ENCODE measurements at places on chromosomes 7 and 10.

DNA sequence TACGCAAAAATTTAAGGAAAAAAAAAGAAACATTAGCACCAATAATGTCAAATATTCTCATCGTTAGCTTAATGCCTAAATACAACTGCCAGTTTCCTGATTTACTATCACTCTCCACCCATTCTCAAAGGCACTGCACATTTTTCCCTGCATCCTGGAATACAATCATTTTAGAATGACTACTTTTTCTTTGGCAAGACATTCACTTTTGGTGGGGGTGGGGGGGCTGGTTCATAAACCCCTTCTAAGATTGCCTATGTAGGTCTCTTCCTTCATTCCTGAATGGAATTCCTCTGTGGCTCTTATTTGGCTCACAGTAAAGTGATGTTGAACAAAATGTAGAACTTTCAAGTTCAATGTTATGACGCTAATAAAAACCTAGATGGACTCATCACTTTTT is 74.3 kb downstream of the RNLS start:
- DNase-seq, result no peak

- DNase-seq, result no peak
Measured at GRCh38 chr7:35399840-35400239, 145.9 kb upstream of the TBX20 start.

GRCh38 chr10:86724445-86724844 is 32.0 kb upstream of the BMPR1A start:
- DNase-seq, result no peak

GRCh38 chr7:69652947-69653701 is 54.8 kb downstream of the AUTS2 start:
- DNase-seq, result no peak

GRCh38 chr10:33160151-33160550 is 174.3 kb downstream of the NRP1 start:
- DNase-seq, result no peak

DNA sequence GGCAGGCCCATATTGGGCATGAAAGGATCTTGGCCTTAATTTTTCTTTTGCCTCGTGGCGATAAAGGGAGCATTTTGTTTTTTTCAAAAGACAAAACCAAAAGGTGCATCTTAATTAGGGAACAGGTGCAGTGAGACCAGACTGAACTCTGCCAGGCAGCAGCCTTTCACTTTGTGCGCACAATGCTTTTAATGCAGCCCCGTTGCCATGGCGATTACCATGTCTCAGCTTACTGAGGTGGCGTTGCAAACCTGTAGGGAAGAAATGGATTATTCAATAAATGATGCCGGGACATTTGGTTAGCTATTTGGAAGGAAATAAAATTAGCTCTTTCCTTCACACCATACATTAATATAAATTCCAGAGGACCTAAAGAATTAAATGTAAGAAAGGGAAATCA is 61.9 kb downstream of the MYL10 start:
- no peak for DNase-seq

DNA sequence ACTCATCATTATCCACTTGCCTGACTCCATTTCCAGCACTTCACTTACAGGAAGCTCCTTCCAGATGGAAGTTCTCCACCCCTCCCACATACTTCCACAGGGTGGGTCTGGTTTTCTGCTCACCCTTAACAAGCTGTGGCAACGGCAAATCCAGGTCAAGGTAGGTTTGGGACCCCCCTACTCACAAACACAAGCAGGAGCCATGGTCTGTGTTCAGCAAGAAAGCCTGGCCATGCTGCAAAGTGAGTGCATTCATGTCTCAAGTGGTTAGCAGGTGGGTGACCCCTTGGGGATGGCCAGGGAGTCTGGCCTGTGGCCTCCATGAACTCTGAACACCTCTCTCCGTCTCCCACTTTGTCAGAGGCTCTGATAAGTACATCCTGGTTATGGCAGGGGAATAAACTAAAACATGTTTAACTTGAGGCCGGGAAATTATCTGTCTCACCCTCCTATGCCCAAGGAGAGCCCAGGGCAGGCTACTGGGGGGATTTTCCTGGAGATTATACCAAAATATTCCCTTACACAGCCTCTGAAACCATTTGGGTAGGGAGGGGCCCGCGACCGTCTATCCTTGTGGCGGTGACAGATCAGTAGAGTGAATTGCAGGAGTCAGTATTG is 844 bp downstream of the XPNPEP1 start:
- DNase-seq, result no peak

- DNase-seq, result peak; percentile 53
Measured at GRCh38 chr10:6578251-6578771, 1.8 kb downstream of the PRKCQ start.

DNA sequence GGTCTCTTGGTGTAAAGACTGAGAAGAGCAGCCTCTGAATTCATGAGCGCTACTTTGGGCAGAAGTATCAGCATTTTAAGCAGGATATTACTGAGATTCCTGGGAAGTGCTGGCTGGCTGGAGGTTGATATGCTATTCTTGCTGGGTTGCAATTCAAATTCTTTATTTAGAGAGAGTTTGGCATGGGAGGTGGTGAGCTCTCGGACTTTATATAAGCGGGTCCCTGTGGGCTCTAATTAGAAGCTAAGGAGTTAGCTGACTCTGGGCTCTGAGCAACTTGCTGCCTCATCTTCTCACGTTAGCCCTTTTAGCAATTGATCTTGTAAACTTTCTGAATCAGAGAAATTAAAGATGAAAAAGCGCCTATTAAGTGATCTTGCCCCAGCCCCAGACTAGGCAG is 430.9 kb downstream of the SORCS3 start:
- DNase-seq, result no peak

DNA sequence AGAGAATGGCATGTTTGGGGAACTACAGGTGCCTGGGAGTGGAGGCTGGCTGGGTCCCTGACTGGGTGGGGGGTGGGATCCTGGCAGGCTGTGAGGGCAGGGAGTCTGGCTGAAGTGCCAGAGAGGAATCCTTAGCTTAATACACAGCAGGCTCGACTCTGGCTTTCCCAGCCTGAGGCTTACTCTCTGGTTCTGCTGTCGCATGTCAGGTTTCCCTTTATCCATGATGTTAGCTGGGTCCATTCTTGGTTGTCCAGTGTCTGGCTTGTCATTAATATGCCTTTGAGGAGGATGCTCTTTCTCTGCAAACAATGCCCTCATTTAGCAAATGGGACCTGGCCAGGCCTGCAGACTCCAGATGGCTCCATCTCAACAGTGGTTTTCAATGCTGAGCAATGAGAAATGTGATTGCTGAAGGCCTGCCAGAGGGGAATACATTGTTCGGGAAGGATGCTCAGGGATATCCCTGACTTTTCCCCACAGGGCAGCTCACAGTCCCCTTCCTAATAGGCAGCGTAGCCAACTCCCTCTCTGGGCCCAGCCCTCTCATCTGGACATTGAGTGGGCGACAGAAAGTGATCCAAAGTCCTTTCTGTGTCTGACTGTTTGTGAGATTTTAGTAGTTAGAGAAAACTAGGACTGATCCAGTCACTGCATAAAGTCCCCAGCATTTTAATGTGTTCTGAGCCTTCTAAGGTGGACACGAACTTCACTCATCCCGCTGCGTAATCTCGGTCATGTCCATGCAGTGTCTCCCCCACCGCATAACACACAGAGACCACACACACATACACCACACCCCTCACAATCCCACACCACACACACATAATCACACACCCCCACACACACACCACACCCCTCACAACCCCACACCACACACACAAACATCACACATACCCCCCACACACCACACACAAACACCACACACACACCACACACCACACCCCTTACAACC is 124.9 kb downstream of the ANLN start:
- DNase-seq, result no peak

DNA sequence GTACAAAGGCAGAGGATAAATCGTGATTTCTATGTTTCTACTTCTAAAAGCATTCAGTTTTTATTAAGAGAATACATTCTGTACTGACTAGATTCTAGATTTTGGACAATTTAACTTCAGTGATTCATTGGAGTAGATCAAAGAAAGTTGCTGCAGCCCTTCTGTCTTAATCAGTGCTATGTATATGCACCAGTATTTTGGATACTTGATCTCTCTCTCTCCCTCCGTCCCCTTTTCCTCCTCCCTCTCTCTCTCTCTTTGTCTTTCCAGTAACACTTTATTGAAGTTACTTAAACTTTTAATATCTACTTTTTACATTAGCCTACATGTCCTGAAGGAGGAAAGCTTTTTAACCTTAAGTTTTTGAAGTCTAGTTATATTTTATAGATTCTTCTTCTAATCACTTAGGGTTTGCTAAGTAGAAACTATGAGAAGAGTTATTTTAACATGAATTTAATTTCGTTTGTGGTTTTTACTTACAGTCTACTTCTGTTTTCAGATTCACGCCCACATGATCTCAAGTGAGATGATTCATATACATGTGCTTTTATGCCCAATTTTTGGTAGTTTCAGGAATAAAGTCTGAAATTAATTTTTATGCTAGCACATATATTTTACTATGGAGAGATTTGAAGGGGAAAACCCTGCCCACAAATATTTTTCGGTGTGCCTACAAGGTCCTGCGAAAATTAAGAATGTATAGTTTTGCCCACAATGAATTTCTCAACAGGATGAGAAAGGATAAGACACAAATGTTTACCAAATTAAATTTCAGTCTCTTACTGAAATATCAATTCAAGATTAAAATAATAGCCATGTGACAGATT is 9.1 kb downstream of the MDFIC start:
- DNase-seq, result peak; percentile 49

DNA sequence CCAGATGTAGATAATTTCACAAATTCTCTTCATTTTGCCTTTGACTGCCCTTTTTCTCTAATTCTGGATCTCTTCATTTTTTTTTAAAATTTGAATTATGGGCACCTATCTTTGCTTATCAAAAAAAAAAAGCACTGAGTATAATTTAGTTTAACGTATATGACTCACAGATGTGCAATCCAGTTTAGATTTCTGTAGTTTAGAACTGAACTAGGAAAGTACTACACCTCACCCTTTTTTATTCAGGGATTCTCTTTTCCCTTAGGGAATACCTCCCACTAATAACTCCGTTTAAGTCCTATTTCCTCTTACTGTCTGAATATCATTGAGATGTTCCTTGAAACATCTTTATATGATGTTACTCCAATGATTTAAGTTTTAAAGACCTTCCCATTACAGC is 665.0 kb downstream of the MAGI2 start:
- DNase-seq, result no peak

- peak; percentile 76 for DNase-seq
Measured at GRCh38 chr7:116929914-116930913, 23.1 kb upstream of the ST7 start.

DNA sequence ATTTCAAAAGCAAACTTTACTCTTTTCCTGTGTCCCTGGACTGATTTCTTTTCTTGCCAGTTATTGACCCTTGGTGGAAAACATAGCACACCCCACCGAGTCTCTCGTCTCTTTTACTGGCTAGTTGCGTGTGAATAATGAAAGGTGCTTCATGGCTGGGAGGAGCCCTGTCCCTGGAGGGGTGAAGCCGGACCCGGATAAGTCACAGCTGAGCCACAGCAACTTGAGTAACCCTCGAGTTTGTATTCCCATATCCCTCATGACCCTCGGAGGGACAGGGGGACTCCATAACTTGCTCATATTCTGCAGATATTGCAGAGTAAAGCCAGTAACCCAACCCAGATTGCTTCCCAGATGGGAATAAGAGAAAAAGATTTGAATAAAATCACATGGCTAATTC is 147.5 kb upstream of the FRMD4A start:
- no peak for DNase-seq

DNA sequence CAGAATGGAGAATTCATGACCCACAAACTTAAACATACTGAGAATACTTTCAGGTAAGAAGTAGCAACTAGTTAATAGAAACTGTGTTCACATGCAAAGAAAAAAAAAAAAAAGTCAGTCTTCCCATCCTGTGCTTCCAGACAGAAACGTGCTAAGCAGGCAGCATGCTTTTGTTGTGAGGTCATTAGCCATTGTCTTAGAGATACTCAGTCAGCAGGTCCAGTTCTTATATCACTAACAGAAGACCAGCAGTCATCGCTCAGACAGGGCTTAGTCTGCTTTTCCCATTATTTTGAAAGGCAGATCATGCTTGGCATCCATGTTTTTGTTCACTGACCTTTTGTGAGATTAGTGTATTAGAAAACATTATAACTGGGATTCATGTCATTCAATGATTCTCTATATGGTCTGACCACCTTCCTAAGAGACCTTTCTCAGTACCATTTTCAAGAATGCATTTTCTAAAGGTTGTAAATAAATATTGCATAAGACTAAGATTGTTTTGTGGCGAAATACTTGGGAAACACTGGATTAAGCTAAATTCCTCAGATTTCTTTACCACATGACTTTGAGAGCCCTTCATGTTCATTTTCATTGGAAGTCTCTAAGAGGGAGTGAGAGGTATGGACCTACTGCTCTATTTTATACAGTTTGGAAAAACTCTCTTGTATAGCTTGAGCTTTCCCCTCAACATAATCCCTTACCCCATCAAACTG is 45.0 kb upstream of the AGBL3 start:
- no peak for DNase-seq

DNA sequence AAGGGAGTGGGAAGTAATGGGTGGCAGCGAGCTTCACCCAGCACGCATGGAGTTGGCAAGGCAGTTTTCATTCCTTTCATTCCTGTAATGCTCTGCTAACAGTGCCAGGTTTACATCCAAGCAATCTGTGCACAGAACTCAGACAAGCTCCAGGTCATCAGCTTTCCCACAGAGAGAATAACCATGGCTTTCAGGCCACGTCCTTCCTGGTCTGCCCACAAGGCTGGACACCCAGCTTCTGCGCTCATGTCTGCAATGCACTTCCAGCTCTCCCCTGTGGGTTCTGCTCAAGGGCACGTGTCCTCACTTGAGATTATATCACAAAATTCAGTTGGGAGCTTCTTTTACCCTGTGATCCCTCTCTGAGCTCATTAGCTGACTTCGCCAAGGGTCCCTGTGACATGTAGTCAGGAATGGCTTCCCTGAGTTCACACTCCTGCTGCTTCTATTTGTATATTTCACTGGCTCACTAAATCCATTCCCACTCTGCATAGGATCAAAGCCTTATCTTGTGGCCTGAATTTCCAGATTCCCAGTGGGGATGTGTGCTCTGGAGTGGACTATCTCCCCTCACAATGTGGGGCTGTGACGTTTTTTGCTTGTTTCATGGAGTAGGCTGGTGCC is 18.6 kb downstream of the AKR1C2 start:
- no peak for DNase-seq

GRCh38 chr7:23205909-23206767 is 24.3 kb downstream of the NUP42 start:
- no peak for DNase-seq

DNA sequence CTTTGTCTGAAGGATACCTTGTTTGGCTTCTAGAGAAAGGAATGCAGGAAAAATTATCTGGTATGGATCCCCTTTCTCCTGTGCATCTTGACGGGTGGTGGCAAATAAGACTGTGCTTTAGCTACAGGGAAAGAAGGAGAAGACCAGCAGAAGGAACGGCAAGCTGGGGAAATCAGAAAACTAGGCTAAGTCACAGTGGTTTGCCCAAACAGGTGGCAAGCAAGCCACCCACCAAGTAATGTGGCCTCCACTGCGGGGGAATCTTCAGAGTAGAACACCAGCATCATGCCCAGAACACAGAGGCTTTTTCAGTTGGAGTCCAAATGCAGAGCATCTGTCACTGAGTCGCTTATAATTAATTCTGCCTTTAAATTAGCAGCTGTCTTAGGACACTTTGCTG is 282.8 kb downstream of the PHF14 start:
- DNase-seq, result no peak

All from KBM-7 (cell line).